WERI-Rb-1 (cell line): ENCODE measurements at places on chromosomes 16 and 17.

DNA sequence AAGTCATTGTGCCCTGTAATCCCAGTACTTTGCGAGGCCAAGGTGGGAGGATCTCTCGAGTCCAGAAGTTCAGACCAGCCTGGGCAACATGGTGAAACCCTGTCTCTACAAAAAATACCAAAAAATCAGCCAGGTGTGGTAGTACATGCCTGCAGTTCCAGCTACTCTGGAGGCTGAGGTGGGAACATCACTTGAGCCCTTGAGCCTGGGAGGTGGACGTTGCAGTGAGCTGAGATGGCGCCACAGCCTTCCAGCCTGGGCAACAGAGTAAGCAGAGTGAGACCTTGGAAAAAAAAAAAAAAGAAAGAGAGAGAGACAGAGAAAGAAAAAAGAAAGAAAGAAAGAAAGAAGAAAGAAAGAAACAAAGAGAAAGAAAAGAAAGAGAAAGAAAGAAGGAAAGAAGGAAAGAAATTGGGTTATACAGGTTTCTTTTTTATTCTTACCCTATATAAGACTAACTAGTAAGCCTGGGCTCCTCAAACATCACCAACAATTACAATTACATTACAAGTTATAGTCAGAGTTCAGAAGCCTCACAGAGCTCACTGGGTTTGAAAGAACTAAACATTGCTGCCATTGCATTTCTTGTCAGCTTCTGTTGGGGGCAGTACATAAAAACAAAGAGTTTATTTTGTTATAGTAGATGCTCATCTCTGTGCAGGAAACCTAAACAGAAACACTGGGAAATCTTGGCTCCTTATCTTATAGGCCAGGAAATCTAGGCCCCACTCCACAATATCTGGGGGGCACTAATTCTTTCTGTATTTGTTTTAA, 6.7 kb upstream of the ABCA9 start:
- no peak for DNase-seq

DNA sequence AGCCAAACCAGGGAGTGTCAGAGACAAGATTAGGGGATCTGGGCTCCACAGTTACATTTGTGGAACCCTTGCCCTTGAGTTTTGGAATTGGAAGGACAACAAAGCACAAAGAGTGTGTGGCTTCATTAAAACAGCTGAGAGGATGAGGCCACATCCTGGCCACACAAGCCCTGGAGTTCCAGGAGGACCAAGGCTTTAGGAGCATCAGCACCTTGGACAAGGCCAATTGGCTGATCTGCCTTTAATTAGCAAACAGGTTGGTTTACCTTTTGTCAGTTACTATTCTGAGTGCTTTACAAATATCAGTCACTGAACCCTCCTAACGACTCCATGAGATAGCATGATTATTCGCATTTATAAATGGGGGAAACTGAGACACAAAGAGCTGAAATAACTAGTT, 54.7 kb downstream of the SLC6A2 start:
- DNase-seq = no peak

- no peak for DNase-seq
These were observed 214.0 kb downstream of the LGALS9B start for GRCh38 chr17:20253323-20253722.

- DNase-seq = no peak
These were observed 5.4 kb downstream of the TPSD1 start for GRCh38 chr16:1261131-1261892.

- DNase-seq = no peak
These were observed at the start of gene ABR for GRCh38 chr17:1179818-1180742. Gene ABR, minus strand, starts transcription at chr17:1179981. Its CDS starts 254 bp downstream, at chr17:1179727.
